ENCODE measurements at places on chromosomes 6 and 20.

DNA sequence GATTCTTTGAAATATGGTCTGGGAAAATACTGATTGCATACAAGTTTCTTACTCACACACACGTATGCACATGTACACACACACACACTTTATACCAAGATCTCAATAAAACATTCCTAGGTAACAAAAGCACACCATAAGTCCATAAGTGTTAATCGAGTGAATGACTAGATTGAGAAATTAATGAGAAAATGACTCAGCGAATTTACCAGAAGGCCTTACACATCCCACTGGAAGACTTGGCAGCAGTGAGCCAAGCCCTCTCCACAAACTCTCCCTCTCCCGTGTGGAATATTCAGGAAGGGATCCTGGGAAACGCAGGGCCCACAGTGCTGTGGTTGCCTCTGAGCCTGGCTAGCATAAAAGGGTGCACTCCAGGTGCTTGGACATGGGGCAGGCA lies 227.2 kb downstream of the LY86 start:
- no peak for DNase-seq

- no peak for DNase-seq
Measured at GRCh38 chr20:1308067-1308701, 20.8 kb downstream of the SDCBP2 start.

GRCh38 chr20:60553095-60553494 lies 594.9 kb downstream of the CDH26 start:
- DNase-seq: no peak

GRCh38 chr6:45607798-45608197 lies 230.1 kb upstream of the SUPT3H start:
- DNase-seq: no peak

DNA sequence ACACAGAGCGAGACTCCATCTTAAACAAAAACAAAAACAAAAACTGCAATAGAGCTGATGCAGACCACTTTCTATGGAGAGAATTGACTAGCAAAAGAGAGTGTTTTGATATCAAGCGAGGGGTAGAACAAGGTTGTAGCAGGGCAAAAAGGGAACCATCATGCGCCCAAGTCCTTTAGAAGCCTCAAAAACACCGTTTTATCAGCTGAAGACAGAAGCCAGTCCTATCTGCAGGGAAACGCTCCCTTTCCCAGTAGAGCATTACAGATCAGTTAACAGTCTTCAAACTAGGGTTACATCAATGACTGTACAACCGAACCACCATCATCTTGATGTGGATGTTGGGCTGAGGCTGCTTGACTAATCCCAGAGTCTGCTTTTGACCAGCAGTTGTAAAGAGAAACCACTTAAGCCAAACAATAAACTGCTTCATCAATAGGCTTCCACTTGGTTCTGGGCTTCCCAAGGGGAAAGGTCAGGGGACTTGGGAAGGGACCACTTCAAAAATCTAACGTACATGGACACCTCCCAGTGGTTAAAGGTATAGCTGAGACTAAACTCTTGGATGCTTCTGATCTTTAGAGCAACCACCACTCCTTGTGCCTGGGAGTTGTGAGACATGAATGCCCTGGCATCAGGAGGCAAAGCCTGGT lies 59.6 kb upstream of the SPDEF start:
- no peak for DNase-seq

DNA sequence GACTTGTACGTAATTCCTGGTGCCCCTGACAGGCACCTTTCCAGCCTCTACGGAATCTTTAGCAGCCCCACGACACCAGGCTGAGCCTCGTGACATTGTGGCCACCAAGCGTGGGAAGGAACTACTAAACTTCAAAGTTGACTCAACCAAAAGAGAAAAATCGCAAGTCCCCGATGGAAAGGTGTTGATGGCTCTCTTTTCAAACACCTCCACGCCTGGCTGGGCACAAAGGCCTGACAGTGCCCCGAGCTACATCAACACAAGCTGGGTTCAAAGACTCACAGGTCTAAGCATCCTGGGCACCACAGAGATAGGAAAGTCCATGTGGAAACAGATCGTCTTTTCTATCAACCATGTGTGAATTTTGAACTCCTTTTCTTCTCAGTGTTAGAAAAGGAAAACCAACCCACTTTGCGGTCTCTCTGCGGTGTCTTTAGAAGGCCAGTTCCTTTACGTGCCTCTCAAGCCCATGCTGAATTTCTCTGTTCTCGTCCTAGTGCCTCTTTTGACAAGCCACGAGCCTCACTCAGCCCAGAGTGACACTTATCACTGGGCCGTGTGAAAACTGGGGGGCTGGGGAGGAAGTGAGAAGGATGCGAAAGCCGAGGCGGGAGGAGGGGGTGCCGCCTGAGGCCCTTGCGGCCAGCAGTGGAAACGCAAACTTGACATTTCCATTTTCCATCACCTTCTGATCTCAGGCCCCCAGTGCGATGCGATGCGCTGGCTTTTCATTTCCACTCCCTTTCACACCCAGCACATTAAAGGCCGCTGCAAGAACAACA lies 59.4 kb downstream of the GFOD1 start:
- no peak for DNase-seq

GRCh38 chr6:167679790-167680604 lies 146.7 kb upstream of the AFDN start:
- DNase-seq: no peak

GRCh38 chr6:169990095-169991030 lies 238.9 kb downstream of the ERMARD start:
- no peak for DNase-seq

GRCh38 chr20:6866741-6867140 lies 99.3 kb downstream of the BMP2 start:
- no peak for DNase-seq

GRCh38 chr20:52312132-52312729 lies 120.7 kb upstream of the ZFP64 start:
- peak; percentile 41 for DNase-seq

- DNase-seq: no peak
Measured at GRCh38 chr6:156630613-156631302, 146.4 kb upstream of the ARID1B start.

DNA sequence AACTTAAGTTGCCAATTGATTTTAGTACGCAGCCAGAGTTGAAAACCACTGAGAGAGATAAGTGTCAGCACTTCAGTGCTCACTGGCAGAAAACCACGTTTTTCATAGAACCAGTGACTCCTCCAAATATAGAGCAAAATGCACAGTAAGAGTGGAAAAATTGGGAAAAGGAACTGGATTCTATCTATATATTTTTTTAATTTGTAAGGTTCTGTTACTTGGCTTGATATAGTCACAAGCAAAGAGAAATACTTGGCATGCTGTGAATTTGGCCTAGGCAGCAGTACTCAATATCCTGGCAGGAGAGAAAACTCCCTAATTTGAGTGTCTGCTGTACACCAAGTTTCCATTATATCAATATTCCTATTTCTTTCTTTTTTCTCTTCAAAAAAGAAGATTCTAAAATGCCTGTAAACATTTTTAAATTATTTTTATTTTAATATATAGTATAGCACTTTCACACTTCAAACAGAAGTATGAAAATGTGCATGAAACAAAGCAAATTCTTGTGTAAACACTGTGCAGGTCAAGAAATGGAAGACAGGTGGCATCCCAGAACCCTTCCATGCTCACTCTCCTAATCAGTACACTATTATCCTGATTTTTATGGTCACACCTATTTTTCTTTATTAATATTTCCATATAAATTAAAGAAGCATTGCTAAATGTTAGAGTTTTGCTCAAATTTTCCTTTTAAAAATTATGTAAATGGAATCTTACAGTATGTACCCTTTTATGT lies 561.8 kb upstream of the RNF217 start:
- DNase-seq: no peak

DNA sequence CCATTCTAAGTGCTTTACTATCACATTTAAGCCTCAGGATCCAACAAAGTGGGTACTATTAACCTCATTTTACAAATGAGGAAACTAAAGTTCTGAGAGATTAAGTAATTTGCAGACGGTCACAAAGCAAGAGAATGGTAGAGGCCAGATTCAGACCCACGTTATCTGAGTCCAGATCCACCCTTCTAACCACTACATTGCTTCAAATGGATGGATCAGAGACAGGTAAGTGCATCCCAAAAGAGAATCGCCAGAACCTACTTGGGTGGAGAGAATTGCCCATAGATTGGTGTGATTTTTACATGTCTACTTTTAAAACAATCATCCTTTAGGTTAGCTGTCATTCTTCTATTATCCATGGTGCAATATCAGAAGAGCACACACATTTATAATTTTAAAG lies 7.1 kb downstream of the MAN1A1 start:
- no peak for DNase-seq

DNA sequence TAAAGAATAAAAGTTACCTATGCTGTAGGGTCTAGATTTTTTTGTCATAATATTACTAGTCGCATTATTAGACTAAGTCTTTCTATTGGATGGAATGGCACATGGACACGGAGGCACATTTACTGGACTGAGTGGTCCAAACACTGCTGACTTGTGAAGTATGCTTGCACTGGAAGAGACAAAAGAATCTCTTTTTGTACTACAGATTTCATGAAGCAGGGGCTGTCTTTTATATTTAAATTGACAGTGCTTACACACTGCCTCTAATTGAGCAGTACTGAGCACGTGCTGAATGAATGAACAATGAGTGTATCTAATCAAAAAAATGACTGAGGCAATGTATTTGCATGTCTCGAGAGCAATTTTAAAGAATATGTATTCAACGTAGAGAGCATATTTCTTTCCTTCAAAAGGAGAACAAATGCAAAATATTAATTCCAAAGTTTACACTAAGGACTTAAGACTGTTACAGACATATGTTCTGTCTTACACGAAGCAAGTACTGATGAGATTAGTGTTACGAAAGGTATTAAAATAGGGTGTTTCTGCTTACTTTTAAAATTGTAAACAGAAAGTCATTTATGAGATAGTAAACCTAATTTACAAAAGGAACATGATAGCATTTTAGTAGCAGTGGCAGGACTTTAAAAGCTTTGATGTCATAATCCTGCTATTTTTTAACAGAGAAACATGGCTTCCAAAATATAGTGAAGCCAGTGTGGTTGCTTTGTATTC lies 8.3 kb downstream of the ELOVL2 start:
- no peak for DNase-seq

- no peak for DNase-seq
Measured at GRCh38 chr6:106290954-106291353, 34.6 kb downstream of the ATG5 start.

GRCh38 chr6:109007521-109007920 lies 87.1 kb downstream of the SESN1 start:
- no peak for DNase-seq

- no peak for DNase-seq
Measured at GRCh38 chr6:11381801-11382513, 149.5 kb upstream of the NEDD9 start.

DNA sequence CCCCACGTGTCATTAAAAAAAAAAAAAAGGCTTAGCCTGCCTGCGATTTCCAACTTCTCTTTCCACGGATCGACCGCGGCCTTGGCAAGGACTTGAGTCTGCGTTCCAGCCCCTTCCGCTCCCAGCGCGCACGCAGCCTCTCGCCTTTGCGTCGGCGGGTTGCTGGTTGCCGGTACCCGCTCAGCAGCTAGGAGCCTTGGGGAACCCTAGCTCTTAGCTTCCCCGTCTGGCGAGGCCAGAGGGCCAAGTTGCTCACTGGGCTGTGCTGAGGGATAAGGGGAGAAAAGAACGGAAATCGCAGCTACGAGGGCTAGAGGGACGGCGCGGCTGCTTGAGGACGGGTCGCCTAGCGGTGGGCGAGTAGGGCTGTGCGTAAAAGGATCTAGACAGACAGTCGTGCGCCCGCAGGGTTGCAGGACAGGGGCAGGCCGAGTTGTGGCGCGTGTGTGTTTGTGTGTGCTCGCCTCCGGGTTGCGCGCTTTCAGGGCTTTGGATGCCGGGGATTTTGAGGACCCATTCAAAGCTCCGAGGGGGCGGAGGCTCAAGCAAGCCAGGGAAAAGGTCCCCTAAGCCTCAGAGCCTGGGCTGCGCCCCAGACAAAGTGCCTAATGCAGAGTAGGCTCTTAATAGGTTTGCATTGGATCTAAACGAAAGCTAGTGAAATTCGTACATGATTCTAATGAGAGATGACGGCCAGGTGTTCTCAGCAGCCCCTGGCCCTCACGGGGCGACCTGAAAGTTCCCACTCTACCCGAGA lies 40.5 kb upstream of the OSTM1 start:
- DNase-seq: no peak

DNA sequence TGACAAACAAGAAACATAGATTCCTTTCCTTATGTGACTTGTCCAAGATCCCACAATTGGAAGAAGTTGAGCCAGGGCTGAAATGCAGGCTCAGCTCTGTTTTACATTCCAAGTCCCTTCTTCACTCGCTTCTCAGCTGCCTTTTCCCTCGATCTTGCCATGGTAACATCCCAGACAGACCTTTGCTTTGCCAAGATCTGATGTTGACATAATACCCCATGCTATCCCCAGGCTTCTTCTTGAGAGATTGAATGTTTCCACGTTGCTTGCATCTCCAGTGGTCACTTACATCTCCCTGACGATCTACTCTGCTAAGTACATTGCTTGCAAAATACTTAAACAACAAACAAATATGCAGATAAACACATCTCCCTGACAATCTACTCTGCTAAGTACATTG lies 63.5 kb downstream of the TBXT start:
- DNase-seq: no peak
